ENCODE measurements at places on chromosomes 11 and 22.

- no peak for DNase-seq
These were observed 5.2 kb upstream of the IL17RA start for GRCh38 chr22:17079572-17079971.

GRCh38 chr11:6475936-6476335 lies 2.2 kb upstream of the TRIM3 start:
- DNase-seq, result no peak

- no peak for DNase-seq
These were observed 18.4 kb upstream of the NNMT start for GRCh38 chr11:114277637-114278341.

DNA sequence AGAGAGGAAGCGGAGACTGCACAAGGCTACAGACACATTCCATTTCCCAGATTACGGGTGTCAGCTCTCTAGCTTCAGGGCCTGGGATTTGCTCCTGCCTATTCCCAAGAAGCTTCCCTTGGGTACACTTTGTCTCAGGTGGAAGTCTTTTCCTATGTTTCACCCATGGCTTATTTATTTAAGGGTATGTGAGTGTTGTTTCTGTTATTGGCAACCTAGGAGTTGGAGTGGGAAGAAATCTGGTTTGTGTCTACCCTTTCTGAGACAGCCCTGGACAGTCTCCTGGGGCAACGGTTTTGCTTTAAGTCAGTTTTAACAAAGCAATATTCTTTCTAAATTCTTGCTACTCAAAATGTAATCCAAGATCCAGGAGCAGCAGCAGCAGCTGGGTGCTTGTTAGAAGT lies 127.0 kb downstream of the MICAL2 start:
- no peak for DNase-seq

- no peak for DNase-seq
These were observed 17.3 kb downstream of the TRMU start for GRCh38 chr22:46352691-46353386.

GRCh38 chr11:69343401-69344321 lies 49.7 kb downstream of the MYEOV start:
- DNase-seq, result no peak

DNA sequence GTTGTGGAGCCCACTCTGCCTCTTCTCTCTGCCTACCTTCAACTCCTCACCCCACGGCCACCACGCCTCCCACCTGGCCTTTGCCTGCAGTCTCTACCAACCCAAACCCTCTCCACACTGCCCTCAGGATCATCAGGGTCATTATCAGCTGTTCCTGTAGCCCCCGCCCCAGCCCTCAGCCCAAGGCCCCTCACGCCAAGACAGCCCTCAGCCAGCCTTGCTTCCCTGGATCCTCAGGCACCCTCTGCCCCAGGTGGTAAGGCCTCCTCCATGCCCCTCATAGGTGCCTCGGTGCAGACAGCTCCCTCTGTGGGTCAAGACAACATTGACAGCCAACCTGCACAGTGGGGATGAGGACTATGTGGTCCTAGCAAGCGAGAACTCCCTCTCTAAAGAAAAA lies 1.7 kb downstream of the SBF1 start:
- no peak for DNase-seq

GRCh38 chr11:14642453-14642852 lies 1.2 kb upstream of the PDE3B start:
- DNase-seq, result no peak

DNA sequence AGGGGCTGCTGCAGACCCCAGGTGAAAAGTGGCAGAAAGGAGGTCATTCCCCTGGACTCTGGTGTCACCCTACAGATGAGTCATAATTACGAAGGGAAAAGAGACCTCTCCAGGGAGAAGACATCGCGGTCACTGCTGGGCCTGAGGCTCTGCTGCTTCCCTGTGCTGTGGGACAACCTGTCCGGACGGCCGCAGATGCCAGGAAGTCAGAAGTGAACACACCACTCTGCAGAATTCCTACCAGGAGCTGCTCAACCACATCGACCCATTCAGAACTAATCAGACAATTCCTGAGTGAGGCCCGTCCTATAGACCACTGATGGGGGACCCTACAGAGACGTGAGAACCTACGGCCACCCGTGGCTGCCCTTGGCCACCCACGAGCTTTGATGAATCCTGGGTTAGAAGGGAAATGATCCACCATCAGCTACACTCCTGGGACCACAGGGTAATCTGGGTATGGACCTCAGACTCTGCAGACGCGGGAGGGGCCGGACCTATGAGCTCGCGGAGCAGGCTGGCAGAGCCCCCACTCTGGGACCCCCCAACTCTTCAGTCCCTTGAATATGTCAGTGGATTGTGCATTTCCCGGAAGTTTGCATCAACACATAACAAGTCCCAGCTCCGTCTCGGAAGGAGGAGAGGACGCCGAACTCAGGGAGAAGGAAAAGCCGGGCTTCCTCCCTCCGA lies 636.7 kb downstream of the BRD1 start:
- DNase-seq, result no peak

- DNase-seq, result peak; percentile 12
These were observed 30.0 kb upstream of the MMP7 start for GRCh38 chr11:102560555-102561011.

GRCh38 chr11:99632969-99633368 lies 612.2 kb downstream of the CNTN5 start:
- peak; percentile 3 for DNase-seq

DNA sequence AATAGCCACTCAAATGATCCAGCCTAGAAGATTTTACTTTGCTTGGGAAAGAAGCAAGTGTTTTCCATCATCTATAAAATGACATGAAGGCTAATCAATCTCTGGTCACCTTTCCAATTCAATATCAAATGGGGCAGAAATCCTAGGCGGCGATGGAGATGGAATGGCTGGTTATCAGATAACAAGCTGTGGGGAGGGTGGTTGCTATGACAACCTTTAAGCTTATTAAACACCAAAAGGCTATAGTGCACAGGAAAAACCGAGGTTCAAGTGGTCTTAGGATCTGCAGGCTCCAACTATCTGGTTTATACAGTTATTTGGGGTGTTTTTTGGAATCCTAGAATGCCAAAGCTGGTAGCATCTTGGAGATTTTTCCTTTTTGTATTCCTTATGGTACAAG lies 13.9 kb upstream of the BSX start:
- no peak for DNase-seq

- no peak for DNase-seq
These were observed 16.3 kb upstream of the SEC14L3 start for GRCh38 chr22:30488121-30488520.

- DNase-seq, result no peak
These were observed 1419.8 kb upstream of the TENM4 start for GRCh38 chr11:80860632-80861031.

DNA sequence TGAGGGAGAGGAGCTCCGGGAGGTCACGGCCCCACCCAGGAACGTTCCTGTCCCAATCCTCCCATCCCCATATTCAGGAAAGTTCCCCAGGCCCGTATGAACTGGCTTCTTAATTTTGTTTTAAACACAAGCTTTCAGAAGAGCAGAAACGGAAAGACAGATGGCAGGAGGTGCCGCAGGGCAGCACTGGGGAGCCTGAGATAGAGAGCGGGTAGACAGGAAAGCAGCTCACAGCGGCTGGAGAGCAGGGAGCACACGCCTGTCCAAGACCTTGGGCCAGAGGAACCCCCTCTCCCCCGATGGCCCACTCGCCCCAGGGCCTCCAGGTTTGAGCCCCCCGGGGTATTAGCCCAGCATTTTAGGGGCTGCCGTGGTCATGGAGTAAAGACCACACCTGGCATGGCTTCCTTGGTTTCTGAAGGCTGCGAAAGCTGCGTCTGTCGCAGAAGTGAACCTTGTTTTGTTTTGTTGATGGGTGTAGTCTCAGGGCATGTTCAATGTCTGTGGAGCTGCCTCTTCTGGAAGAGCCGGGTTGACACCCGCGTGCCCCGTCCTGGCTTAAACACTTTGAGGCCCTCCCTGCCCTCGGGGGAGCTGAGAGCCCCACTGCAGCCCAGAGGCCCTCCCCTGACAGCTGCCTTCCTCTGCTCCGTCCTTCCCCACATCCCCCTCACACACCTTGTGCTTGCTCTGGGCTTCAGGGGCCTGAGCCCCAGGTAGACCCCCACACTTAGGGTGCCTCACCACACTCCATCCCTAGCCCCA lies 17.9 kb upstream of the KCNQ1OT1 start:
- no peak for DNase-seq

DNA sequence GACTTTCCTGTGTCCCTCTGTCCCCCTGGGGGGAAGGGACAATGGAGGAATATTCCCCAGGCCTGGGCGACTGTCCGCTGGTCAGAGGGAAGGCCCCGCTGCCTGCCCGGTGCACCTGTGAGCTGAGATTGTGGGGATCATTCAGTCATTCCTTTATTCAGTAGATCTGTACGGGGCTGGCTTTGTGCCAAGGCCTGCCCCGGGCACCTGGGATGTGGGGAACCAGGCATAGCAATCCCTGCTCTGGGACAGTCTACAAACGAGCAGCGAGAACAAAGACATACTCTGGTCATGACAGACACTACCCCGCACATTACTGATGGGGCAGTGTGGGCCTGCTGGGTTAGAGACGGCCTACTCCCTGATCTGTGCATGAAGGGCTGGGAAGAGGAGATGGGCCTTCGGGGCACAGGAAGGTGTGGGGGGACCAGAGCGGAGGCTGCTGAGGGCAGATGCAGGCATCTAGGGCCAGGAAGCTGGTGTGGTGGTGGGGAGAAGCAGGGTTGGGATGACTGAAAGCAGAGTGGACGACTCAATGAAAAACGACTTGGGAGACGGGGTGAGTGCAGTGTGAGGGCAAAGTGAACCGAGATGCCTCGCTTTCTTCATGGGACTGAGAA lies 1.8 kb upstream of the MYO7A start:
- no peak for DNase-seq

DNA sequence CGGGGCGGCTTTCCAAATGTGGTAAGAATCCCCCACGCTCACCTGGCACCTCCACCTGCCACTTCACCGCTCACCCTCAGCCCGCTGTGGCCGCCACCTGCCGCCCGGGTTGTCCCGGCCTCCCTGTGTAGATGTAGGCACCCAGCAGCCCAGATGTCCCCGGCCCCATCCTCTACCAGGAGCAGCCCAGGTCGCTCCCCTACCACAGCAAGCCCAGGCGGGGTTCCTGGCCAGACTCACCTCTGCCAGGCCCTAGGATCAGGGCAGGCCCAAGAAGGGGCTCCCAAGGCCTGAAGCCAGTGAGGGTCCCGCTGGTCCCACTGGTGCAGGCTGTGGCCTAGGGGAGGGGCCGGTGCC lies 27.4 kb downstream of the MOB2 start:
- DNase-seq, result no peak

GRCh38 chr22:40070701-40071100 lies 75.9 kb downstream of the FAM83F start:
- DNase-seq, result no peak

- no peak for DNase-seq
These were observed 31.7 kb downstream of the PGM2L1 start for GRCh38 chr11:74366576-74366975.

DNA sequence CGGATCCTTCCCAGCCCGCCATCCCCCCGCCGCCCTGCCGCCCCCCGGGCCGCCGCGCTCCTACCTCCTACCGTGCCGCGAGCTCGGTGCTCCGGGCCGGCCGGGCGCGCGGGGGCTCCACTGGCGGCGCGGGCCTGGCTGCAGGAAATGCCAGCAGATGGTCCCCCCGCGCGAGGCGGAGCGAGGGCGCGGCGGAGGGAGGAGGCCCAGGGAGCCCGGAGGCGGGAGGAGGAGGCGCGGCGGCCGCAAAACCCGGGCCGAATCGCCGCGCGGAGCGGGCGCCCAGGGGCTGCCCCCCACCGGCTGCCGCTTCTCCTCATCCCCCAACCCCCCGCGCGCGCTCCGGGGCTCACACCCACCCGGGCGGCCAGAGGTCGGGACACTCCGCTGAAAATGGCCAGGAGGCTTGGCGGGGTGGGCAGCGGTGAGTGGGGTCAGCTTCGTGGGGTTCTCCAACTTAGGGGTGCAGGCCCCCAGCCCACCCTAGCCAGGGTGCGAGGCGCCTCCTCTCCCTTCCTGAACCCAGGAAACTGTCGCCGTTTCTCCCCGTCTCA lies at the start of gene OSBPL5:
Gene OSBPL5, minus strand, starts transcription at position 159 of the 554 bp plus-strand sequence. CDS start 36,162 bp downstream, outside the sequence.
- peak; percentile 56 for DNase-seq

Measured in suppressor macrophage (primary cell).